GM03348 (cell line): ENCODE measurements at places on chromosomes 7 and 10.
A peak's percentile ranks its signal among the peaks of the same experiment; 100 is the strongest.

- peak; percentile 57 for DNase-seq
Measured at GRCh38 chr10:124648738-124649137, 95.4 kb downstream of the FAM53B start.

GRCh38 chr10:66782776-66783175 lies 143.1 kb upstream of the LRRTM3 start:
- DNase-seq, result no peak

GRCh38 chr10:96991313-96991841 lies 159.3 kb downstream of the LCOR start:
- peak; percentile 78 for DNase-seq

GRCh38 chr7:112594397-112594796 lies 113.6 kb downstream of the LSMEM1 start:
- peak; percentile 46 for DNase-seq

GRCh38 chr10:133275684-133276092 lies 980 bp downstream of the ADAM8 start:
- DNase-seq, result no peak
